ENCODE measurements at places on chromosomes 3 and 15. TPM values are rescaled to one million over a fixed set of nuclear protein-coding genes. Genes with fewer than 3 reads are reported as not detected.

- no peaks in the 10 kb centered on the region for H3K27me3 ChIP-seq
- no peak overlapping the region for H3K4me3 ChIP-seq
- DNase-seq: peak; percentile 13
- no peaks in the 10 kb centered on the region for H3K4me1 ChIP-seq
- H3K36me3 ChIP-seq: no peaks in the 10 kb centered on the region
Measured at GRCh38 chr3:148528024-148528423, 169.7 kb upstream of the AGTR1 start.

DNA sequence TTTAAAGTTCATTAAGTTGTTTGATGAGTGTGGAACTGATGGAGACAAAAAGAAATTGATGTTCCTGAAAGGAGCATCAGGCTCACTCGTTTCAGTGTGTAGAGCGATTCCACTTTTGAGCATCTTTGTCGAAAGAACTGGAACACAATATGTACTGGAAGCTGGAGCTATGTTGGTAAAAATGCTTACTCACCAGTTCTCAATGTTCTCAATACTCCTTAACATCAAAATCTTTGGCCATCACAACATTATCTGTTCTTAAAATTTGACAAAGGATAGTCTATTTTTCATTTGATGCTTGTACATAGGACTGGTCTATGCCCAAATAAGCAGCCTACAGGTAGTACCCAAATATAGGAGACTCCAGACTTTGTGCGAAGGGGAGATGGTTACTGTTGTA lies 18.7 kb downstream of the RYR3 start:
- no peak overlapping the region for H3K4me3 ChIP-seq
- peaks cover 5% of the 10 kb centered on the region for H3K27me3 ChIP-seq
- no peaks in the 10 kb centered on the region for H3K4me1 ChIP-seq
- DNase-seq: no peak
- H3K36me3 ChIP-seq: no peaks in the 10 kb centered on the region
- no peak overlapping the region for H3K27ac ChIP-seq

GRCh38 chr15:42576776-42577175 lies 1.4 kb downstream of the STARD9 start:
- no peaks in the 10 kb centered on the region for H3K36me3 ChIP-seq
- no peak overlapping the region for H3K4me3 ChIP-seq
- DNase-seq: no peak
- no peaks in the 10 kb centered on the region for H3K27me3 ChIP-seq
- H3K4me1 ChIP-seq: peaks cover 13% of the 10 kb centered on the region
- no peak overlapping the region for H3K27ac ChIP-seq

GRCh38 chr15:39243396-39243795 lies 337.5 kb upstream of the THBS1 start:
- H3K4me3 ChIP-seq: no peak overlapping the region
- H3K4me1 ChIP-seq: peaks cover 2% of the 10 kb centered on the region
- no peak overlapping the region for H3K27ac ChIP-seq
- H3K27me3 ChIP-seq: no peaks in the 10 kb centered on the region
- peak; percentile 87 for DNase-seq

DNA sequence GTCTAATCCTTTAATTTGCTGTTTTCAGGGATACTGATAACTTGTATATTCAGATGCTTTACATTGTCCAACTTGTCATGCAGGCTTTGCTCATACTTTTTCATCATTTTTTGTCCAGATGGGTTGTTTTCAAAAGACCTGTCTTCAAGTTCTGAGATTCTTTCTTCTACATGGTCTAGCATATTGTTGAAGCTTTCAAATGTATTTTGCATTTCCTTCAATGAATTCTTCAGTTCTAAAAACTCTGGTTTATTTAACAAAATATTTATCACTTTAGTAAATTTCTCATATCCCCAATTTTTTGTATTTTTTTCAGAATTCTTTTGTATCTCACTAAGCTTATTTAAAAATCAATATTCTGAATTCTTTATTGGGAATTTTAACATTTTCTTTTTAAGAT lies 388.3 kb upstream of the IL12A start:
- H3K4me3 ChIP-seq: no peak overlapping the region
- no peaks in the 10 kb centered on the region for H3K36me3 ChIP-seq
- H3K4me1 ChIP-seq: no peaks in the 10 kb centered on the region
- peaks cover 5% of the 10 kb centered on the region for H3K27me3 ChIP-seq
- H3K27ac ChIP-seq: no peak overlapping the region

Gene ECE2
- not detected for total RNA-seq

Gene B3GNT5
- 2.8 TPM for total RNA-seq

Gene CFAP91
- 0.77 TPM for total RNA-seq
